ENCODE measurements at places on chromosomes 5 and 9. TPM values are rescaled to one million over a fixed set of nuclear protein-coding genes. Genes with fewer than 3 reads are reported as not detected.

The ENHO gene
- polyA plus RNA-seq = not detected

The KCNV2 gene
- not detected for polyA plus RNA-seq

The DPP7 gene
- polyA plus RNA-seq = 76.4 TPM

The TERT gene
- polyA plus RNA-seq = not detected

The CARTPT gene
- polyA plus RNA-seq = not detected

The SPOCK1 gene
- 15.8 TPM for polyA plus RNA-seq

The LHX3 gene
- not detected for polyA plus RNA-seq

The FRRS1L gene
- polyA plus RNA-seq = 0.05 TPM

The ZNF879 gene
- 1.4 TPM for polyA plus RNA-seq

The CLIC3 gene
- polyA plus RNA-seq = 1.7 TPM

The SPATA31C1 gene
- not detected for polyA plus RNA-seq

The COL15A1 gene
- 3.1 TPM for polyA plus RNA-seq

The TMOD1 gene
- polyA plus RNA-seq = 0.19 TPM

The TAF1L gene
- not detected for polyA plus RNA-seq

DNA sequence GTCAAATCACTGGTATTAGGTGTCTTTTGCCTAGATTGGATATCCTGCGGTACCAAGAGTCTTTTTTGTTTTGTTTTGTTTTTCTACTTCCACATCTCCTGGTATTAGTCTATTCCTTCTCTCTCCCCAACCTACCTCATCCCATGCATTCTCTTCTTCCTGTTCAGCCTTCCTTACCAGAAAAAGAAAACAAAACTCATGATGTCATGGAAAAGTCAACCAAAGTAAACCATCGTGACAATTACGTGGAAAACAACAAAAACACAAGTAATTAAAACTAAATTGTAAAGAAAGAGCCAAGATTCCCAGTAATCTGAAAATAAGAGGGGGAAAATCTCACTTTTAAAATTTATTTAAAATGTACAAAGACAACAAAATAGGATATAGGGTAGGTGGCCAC is 38.3 kb downstream of the TMEM167A start:
- H3K4me3 ChIP-seq = no peak overlapping the region
- H3K27me3 ChIP-seq = no peaks in the 10 kb centered on the region
- peaks cover 2% of the 10 kb centered on the region for H3K4me1 ChIP-seq
- DNase-seq = no peak

GRCh38 chr9:131465401-131465800 is 37.3 kb upstream of the POMT1 start:
- H3K4me3 ChIP-seq = no peak overlapping the region
- H3K4me1 ChIP-seq = no peaks in the 10 kb centered on the region
- H3K27me3 ChIP-seq = no peaks in the 10 kb centered on the region
- peaks cover 76% of the 10 kb centered on the region for H3K36me3 ChIP-seq
- DNase-seq = no peak
- H3K27ac ChIP-seq = no peak overlapping the region

DNA sequence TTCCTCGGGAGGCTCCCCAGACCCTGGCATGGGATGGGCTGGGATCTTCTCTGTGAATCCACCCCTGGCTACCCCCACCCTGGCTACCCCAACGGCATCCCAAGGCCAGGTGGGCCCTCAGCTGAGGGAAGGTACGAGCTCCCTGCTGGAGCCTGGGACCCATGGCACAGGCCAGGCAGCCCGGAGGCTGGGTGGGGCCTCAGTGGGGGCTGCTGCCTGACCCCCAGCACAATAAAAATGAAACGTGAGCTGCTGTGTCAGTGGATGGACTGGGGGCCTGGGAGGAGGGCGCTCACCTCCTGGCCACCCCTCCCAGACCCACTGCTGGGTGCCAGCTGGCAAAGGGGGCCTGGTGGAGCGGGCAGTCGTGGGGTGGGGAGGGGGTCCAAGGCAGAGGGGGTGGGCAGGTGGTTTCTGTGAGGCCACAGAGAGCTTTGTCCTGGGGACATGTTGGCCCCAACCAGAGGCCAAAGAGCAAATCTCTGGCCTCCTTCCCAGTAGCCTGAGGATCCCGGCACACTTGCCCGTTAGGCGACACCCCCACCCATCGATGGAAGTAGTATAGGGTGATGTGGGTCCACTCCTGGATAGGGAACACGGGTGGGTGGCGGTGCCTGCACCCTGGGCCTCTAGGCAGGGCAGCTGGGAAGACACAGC is 9.8 kb downstream of the EGFL7 start:
- no peaks in the 10 kb centered on the region for H3K4me1 ChIP-seq
- peaks cover 18% of the 10 kb centered on the region for H3K36me3 ChIP-seq
- no peak for DNase-seq
- H3K27me3 ChIP-seq = no peaks in the 10 kb centered on the region

DNA sequence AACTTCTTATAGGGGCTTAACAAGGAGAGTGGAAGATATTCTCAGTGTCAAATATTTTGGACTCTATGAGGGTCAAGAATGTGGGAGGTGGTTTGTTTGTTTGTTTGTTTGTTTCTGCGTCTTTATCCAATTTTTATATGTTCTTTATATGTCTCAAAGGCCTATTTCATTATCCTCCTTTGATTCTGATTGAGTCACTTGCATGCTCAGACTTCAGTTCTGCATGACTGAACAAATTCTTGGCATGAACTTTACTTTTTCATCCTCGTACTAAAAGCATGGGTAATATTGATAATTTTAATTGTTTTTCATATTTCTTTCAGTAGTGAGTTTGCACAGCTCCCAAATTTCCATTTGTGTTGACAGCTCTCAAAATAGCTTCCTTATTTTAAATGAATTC is 19.2 kb upstream of the ERBIN start:
- DNase-seq = no peak
- no peaks in the 10 kb centered on the region for H3K27me3 ChIP-seq
- no peaks in the 10 kb centered on the region for H3K4me1 ChIP-seq
- no peak overlapping the region for H3K4me3 ChIP-seq
- H3K27ac ChIP-seq = no peak overlapping the region

- H3K4me1 ChIP-seq = peaks cover 6% of the 10 kb centered on the region
- H3K27ac ChIP-seq = no peak overlapping the region
- no peaks in the 10 kb centered on the region for H3K36me3 ChIP-seq
- peaks cover 22% of the 10 kb centered on the region for H3K27me3 ChIP-seq
These were observed 40.9 kb upstream of the RXRA start for GRCh38 chr9:134285215-134285845.

DNA sequence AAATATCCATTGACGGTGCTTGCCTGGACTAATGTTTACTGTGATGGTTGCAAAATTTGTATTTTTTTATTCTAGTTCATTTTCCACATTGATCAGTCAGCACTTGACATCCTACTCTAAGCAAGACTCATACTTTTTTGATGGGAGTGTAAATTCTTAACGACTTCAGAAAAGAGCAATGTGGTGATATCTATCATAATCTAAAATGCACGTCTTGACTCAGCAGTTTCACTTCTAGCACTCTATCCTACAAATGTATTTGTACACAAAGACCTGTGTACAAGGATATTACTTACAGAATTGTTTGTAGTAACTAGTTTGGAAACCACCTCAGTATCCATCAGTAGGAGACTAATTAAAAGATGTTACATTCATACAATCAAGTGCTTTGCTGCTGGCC is 24.0 kb downstream of the NAA35 start:
- peaks cover 4% of the 10 kb centered on the region for H3K36me3 ChIP-seq
- H3K27ac ChIP-seq = no peak overlapping the region

- no peak overlapping the region for H3K4me3 ChIP-seq
- no peak for DNase-seq
- no peak overlapping the region for H3K27ac ChIP-seq
- H3K27me3 ChIP-seq = peaks cover 7% of the 10 kb centered on the region
These were observed 197.0 kb downstream of the ALDH1A1 start for GRCh38 chr9:72755836-72756235.

GRCh38 chr5:14281746-14282181 is 138.6 kb downstream of the TRIO start:
- H3K36me3 ChIP-seq = peaks cover 57% of the 10 kb centered on the region
- DNase-seq = no peak
- H3K4me1 ChIP-seq = peaks cover 21% of the 10 kb centered on the region

DNA sequence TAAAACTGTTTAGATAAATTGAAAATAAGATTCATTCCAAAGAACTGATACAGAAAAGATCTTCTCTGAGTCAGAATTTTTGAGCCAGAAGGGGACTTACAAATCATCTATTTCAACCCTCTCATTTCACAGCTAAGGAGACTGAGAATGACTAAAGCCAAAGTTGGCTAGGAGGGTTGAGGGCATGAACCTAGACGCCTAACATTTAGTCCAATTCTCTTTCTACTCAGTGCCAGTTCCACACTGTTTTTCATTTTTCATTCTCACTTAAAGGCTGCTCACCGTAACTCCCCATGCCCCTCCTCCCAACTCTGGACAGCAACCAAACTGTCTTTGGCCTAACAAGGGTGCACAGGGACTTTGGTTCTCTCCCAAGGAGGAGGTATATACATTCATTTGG is 364.0 kb downstream of the NDUFS4 start:
- peak; percentile 62 for DNase-seq
- peaks cover 5% of the 10 kb centered on the region for H3K4me1 ChIP-seq
- H3K36me3 ChIP-seq = no peaks in the 10 kb centered on the region
- no peaks in the 10 kb centered on the region for H3K27me3 ChIP-seq
- no peak overlapping the region for H3K4me3 ChIP-seq

- H3K27ac ChIP-seq = peak overlapping the region; percentile 78
- peak; percentile 33 for DNase-seq
- H3K27me3 ChIP-seq = no peaks in the 10 kb centered on the region
- peak overlapping the region; percentile 74 for H3K4me3 ChIP-seq
These were observed 602 bp downstream of the RPL37 start for GRCh38 chr5:40834391-40834848.

GRCh38 chr9:124385623-124386022 is 29.6 kb downstream of the PSMB7 start:
- H3K36me3 ChIP-seq = peaks cover 11% of the 10 kb centered on the region
- no peaks in the 10 kb centered on the region for H3K27me3 ChIP-seq
- no peak overlapping the region for H3K27ac ChIP-seq
- DNase-seq = no peak
- no peak overlapping the region for H3K4me3 ChIP-seq
- H3K4me1 ChIP-seq = peaks cover 12% of the 10 kb centered on the region

DNA sequence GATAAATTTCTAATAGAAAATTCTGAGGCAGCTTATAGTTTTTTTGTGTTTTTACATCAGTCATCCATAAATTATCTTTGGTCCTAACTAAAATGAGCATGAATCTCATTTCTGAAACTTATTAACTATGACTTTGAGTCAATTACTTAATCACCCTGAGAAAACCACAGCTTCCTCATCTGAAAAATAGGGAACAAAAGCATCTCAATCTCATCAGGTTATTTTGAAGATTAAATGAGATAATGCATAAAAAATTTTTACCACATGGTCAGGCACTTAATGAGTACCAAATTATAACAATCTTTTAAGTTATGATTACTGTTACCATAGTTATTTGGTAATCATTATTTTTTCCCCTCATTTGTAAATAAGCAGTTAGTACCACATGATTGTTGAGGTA is 279.1 kb downstream of the MAST4 start:
- no peak for DNase-seq
- no peaks in the 10 kb centered on the region for H3K4me1 ChIP-seq
- H3K4me3 ChIP-seq = no peak overlapping the region
- no peaks in the 10 kb centered on the region for H3K36me3 ChIP-seq

DNA sequence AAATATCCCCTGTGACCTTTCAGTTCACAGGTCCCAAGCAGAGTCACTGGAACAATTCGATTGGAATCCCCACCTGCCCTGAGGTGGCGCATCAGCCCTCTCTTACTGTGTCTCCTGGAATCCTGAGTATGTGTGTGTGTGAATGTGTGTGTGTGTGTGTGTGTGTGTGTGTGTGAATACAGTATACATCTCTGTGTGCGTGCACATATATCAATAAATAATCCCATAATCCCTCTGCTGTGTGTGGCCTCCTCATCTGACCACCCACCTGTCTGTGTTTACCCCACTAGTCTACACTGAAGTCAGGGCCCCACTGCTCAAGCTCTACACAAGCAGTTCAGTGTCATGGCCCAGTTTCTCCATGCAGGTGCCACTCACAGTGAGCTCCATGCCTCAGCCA is 187.4 kb downstream of the ERCC6L2 start:
- peaks cover 2% of the 10 kb centered on the region for H3K27me3 ChIP-seq
- H3K36me3 ChIP-seq = no peaks in the 10 kb centered on the region
- no peak overlapping the region for H3K4me3 ChIP-seq
- peaks cover 2% of the 10 kb centered on the region for H3K4me1 ChIP-seq

DNA sequence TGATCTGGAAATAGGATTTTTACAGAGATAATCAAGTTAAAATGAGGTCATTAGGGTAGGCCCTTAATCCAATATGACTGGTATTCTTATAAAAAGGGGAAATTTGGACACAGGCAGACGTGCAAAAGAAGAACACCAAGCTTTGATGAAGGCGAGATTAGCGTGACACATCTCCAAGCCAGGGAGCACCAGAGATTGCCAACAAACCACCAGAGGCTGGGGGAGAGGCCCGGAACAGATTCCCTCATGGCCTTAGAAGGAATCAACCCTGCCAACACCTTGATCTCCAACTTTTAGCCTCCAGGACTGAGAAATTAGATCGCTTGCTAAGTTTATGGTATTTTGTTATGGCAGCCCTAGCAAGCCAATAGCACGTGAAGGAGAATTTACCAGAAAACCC is 10.8 kb upstream of the ARSI start:
- DNase-seq = no peak
- no peak overlapping the region for H3K27ac ChIP-seq
- H3K36me3 ChIP-seq = no peaks in the 10 kb centered on the region
- peaks cover 23% of the 10 kb centered on the region for H3K4me1 ChIP-seq
- no peaks in the 10 kb centered on the region for H3K27me3 ChIP-seq

GRCh38 chr9:70298245-70298771 is 39.5 kb downstream of the SMC5 start:
- H3K4me1 ChIP-seq = peaks cover 2% of the 10 kb centered on the region
- no peak for DNase-seq
- H3K36me3 ChIP-seq = peaks cover 23% of the 10 kb centered on the region

- no peak overlapping the region for H3K4me3 ChIP-seq
- H3K27me3 ChIP-seq = no peaks in the 10 kb centered on the region
- no peaks in the 10 kb centered on the region for H3K4me1 ChIP-seq
- no peak overlapping the region for H3K27ac ChIP-seq
- H3K36me3 ChIP-seq = peaks cover 76% of the 10 kb centered on the region
These were observed 8.1 kb downstream of the BRD9 start for GRCh38 chr5:884345-885126.

GRCh38 chr9:720239-720881 is 121.1 kb upstream of the DMRT1 start:
- H3K4me3 ChIP-seq = no peak overlapping the region
- no peak overlapping the region for H3K27ac ChIP-seq
- H3K27me3 ChIP-seq = no peaks in the 10 kb centered on the region
- peaks cover 12% of the 10 kb centered on the region for H3K4me1 ChIP-seq
- H3K36me3 ChIP-seq = peaks cover 9% of the 10 kb centered on the region

Measured in IMR-90 (cell line).